OCI-LY7 (cell line): ENCODE measurements at places on chromosomes 11 and 22. TPM values are rescaled to one million over a fixed set of nuclear protein-coding genes. Genes with fewer than 3 reads are reported as not detected.

DNA sequence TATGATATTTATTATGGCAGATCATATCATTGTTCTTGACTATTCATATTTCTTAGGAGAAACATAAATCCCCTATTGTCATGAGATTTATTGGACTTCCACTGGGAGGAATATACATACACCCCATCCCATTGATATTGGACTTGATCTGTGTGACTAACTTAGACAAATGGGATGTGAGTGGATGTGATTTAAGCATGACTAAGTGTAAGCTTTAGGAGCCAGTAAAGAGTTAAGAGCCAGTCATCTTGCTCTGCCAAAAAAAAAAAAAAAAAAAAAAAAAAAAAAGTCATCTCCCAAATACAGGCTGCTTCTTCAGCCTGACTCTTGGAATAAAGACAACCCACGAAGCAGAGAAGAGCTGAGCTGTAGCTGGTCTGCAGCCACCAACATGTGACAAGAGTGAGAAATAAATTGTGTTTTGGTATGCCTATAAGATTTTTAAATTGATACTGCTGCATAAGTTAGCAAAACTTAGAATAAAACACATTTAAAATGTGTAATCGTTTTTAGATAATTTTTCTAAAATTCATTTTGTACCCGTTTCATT, 595.0 kb upstream of the LRRC4C start:
- DNase-seq: no peak

- no peak for DNase-seq
Measured at GRCh38 chr11:118975771-118976709, 4.5 kb downstream of the FOXR1 start.

DNA sequence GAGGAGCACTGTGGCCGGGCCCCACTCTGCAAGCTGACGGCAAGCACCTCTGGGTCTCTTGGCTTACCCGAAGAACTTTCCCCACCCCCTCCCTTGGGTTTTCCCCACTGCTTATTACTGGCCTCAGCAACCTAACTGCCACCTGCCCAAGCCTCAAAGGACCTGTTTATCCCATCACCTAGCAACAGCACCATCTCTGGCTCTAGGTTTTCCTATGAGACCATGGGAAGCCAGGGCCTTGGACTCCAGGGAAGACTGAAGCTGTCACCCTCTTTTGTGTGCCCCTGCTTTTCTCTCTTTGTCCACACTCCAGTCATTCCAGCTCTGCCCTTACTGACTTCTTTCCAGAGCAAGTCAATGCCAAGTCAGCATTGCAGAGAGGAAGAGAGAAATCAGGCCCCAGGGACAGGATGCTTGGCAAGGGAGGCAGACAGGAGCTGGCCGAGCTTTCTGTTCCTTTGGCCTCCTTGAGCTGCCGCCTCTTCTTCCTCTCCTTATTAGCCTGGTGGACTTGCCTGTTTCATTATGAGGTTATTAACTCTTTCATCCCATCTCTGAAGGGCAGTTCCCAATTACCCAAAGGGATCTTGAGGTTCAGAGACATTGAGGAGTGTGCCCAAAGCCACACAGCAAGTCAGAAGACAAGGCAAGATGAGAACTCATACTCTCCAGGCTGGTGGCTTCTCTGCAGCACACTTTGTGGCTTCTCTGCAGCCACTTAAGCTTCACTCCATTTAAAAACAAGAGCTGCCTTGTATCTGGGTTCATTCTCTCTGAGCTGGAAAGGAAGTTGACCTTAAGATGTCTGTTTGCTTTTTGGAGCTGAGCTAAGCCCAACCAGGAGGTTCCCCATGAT, at the start of gene SMIM35:
Gene SMIM35, minus strand, starts transcription at position 51 of the 856 bp plus-strand sequence. CDS start 206 bp downstream, outside the sequence.
- DNase-seq: no peak

DNA sequence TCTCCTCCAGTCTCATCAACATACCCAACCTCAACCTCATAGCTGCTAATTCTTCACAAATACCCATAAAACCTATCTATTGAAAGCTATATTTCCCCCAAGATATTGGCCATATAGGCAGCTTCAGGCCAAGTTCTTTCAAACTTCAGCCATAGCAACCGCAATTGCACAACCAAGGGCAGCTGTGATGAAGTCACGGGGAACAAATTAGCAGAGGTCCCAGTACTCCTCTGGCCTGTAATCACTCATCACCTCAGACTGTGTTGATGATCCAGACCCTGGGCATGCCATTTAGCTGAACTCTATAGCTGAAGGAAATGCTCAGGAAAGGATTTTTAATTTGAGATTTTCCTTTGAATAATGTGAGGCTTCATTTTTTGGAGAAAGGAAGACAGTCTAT, 84.1 kb downstream of the SLC1A2 start:
- no peak for DNase-seq

DNA sequence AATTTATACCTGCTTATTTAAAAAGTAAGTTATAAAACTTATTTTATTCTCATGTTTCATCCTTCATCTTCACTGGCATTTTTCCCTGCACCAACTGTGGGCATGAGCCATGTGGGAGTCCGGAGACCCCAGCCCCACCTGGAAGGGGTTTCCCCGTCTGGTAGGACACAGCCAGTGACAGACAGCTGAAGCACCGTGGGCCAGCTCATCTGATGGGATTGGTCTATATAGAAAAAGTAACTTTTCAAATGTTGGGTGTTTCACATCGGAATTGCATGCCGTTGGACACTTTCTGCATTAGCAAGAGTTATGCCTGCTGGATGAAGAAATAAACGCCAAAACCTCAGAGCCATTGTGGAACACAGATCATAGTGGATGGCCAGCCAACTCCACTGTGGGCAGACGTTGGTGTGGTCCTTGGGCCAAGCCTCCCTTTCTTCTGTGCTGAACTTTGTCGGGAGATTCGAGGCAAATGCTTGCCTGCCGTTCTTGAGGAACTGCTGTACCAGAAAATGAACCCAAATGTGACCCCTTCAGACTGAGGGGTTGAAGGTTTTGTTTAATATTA, 1329.3 kb downstream of the TBC1D22A start:
- no peak for DNase-seq

- peak; percentile 30 for DNase-seq
Measured at GRCh38 chr22:39900306-39901227, at the start of gene GRAP2. TSS of gene GRAP2 (plus strand) at chr22:39901084. CDS start at chr22:39947107, 46,023 bp downstream.

DNA sequence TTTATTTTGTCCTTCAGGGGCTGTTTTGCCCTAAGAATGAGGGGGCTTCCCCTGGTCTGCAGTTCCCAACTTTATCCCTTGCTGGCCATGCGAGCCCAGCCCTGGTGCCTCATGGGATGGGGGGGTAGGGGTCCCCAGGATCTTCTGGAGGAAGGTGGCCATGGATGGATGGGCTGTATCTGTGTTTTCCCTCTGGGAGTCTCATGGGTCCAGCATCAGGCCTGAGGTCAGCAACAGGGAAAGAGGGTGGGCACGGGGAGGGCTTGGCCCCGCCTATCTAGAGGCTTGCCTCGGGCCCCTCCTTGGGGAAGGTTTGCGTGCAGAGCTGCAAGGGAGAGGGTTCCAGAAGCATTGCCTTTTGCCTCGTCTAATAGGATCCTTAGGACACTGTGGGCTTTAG, 10.8 kb upstream of the ADORA2A start:
- no peak for DNase-seq

DNA sequence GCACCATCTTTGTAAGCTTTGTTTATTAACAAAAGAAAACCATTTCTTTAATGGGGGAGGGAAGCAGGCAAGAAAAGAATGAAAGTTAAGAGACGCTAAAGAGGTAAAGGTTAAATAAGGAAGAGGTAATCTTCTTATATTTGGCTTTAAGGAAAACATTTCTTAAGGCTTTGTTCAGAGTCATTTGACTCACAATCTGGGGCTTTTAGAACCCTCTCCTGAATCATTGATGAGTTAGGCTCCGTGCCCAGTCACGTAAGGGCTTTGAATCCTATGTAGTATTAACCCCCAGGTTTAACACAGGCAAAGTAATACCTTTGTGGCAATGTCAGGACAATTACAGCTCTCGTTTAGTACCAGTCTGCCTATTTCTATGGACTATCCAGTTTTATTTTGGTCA, 26.1 kb downstream of the MADD start:
- DNase-seq: no peak

GRCh38 chr11:64996710-64997380, at the start of gene BATF2:
TSS of gene BATF2 (minus strand) at chr11:64996971. CDS start at chr11:64996914, 57 bp downstream.
- peak; percentile 62 for DNase-seq

DNA sequence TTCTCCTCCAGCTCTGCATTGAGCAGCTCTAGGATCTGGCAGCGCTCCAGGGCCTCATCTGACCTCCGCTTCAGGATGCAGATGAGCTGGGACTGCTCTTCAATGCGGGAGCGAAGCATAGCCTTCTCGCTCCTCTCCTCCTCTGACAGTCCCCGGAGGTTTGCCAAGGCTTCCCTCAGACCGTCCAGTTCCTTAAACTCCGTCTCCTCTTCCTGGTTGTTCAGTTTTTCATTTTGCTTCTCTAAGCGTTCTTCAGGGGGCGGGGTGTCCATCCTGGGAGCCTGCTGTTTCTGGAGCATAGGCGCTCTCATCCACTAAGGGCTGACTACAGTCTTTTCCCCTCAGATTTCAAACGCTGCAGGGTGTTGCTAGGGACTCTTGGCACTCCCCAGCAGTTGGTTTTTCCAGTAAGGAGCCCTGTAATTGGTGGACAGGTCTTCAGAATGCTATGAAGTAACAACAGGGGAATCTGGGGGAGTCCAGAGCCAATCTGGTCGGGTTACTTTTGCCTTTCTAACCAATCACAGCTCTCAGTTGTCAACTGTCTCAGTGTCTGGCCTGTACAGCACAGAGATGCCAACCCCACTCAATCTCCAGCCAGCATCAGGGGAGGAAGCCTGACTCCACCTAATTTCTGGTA, at the start of gene CCDC89:
Gene CCDC89, minus strand, starts transcription at position 376 of the 640 bp plus-strand sequence. Its CDS starts 65 bp downstream, at position 311.
- no peak for DNase-seq

GRCh38 chr22:42630211-42630610, 10.2 kb downstream of the ATP5MGL start:
- no peak for DNase-seq

DNA sequence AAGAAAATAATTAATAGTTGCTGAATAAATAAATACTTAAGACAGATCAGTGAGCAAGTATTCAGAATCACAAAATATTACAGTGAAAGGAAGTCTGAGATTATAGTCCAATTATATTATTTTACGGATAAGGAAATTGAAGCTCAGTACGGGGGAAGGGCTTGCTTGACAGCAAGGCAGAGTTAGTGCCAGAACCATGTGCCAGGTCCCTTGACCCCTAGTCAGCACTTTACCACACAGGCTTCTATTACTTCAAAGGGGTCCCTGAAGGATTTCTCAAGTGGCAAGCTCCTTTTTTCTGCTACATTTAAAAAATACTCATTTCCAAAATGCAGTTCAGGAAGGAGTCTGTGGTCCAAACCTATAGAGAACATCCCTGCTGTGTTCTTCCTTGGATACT, 85.3 kb downstream of the CLPB start:
- no peak for DNase-seq

- DNase-seq: peak; percentile 84
Measured at GRCh38 chr11:65791719-65792213, 4.9 kb downstream of the OVOL1 start.

GRCh38 chr22:22534604-22535415, 14.7 kb upstream of the ZNF280A start:
- no peak for DNase-seq

- peak; percentile 1 for DNase-seq
Measured at GRCh38 chr22:39773976-39774539, 119.5 kb downstream of the ENTHD1 start.

GRCh38 chr22:26672590-26673468, 15.4 kb downstream of the MIAT start:
- peak; percentile 99 for DNase-seq

DNA sequence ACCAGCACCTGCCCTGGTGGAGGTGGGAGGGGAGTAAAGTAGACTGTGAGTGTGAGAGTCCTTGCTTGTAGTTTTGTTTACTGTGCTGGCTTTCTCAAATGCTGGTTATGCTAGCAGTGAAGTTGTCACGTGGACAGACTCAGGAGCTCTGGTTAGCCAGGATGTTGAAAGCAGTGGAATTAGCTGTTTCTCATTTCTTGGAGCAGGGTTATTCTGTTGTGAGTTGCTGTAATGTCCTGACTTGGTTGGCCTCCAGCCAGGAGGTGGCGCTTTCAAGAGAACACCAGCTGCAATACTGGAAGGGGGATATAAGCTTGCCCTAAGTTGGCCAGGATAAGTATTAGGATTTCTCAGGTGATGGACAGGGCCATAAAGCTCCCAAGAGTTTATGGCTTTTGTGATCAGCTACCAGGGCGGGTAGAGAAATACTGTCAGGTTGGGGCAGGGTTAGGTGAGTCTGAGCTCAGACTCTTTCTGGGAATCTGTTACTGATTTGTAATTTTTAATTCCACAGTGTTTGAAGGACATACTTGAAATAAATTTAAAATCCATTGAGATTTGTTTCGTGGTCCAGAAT, 13.7 kb downstream of the CYP2D6 start:
- DNase-seq: peak; percentile 16

- DNase-seq: no peak
Measured at GRCh38 chr11:71331631-71332030, 79.3 kb upstream of the SHANK2 start.

GRCh38 chr22:44640618-44641155, 61.3 kb upstream of the PRR5 start:
- no peak for DNase-seq

The ACRV1 gene
- 0.33 TPM in 1 of 2 replicates, not detected in the other for total RNA-seq

The P4HA3 gene
- total RNA-seq: not detected in 2 replicates

The OR8A1 gene
- total RNA-seq: not detected in 2 replicates

The NXPE2 gene
- total RNA-seq: not detected in 2 replicates

The RAB39A gene
- 1.8 and 2.1 TPM in 2 replicates for total RNA-seq

The SNX15 gene
- total RNA-seq: 28.3 and 33.6 TPM in 2 replicates
